ENCODE measurements at places on chromosomes 2 and 18.

GRCh38 chr18:45852631-45853030 is 27.2 kb downstream of the SIGLEC15 start:
- DNase-seq = no peak

- DNase-seq = peak; percentile 90
Measured at GRCh38 chr2:29519338-29519925, 402.0 kb downstream of the ALK start.

- no peak for DNase-seq
Measured at GRCh38 chr18:34695310-34695709, 14.8 kb upstream of the DTNA start.

- DNase-seq = peak; percentile 5
Measured at GRCh38 chr18:40911041-40911440, 1044.0 kb upstream of the PIK3C3 start.

DNA sequence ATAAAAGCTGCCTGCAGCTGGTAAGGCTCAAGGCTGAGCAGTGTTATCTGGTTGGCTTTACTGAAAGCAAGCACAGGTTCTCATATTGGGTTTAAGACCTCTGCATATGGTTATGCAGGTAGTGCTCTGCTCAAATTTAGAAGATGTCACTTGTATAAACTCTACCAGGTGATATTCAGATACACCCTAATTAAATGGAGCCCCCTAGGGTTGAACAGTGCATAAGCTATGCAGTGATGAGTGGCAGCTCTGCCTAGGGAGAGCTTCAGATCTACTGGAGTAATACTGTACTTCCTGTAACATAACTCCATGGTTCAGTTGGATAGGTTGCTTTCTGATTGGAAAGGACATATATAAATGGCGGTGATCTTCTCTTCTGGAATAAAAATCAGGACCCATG is 222.7 kb downstream of the CYRIA start:
- no peak for DNase-seq

- peak; percentile 53 for DNase-seq
Measured at GRCh38 chr18:57959278-57959677, 84.7 kb upstream of the NEDD4L start.

- DNase-seq = peak; percentile 99
Measured at GRCh38 chr18:54776282-54776977, 51.8 kb upstream of the RAB27B start.

DNA sequence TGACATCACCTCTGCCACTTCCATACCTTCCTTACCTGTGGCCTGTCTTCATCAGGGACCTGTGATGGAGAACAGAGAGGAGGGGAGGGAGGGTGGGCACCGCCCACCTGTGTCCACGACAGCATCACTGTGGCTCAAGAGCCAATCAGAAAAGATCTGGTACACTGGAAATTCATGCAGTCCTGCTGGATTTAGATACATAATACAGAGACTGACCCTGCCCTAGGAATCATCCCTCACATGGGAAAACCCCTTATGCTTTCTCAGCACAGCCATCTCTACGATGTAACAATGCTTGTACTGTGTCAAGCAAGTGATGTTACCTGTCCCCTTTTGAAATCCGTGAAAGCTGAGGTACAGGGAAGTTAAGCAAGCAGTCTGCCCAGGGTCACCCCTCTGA is 145.6 kb upstream of the EPAS1 start:
- DNase-seq = no peak

DNA sequence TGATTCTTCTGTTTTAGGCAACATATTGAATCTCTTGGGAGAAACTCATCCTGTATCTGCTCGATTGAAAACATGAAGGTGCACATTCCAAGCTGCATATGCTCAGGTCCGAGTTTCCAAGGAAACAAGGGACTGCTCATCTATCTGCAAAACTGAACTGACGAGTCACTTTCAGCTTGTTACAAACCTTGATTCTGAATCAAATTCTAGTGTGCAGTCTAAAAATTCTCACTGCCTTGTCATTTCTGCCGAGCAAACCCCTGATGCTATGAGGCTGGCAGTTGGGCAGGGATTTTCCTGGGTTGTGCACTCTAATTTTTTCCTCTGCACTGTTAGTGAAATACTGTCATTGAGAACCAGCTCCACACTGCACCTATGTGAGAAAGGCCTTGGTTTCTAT is 101.3 kb upstream of the ETAA1 start:
- peak; percentile 49 for DNase-seq

- DNase-seq = no peak
Measured at GRCh38 chr18:13603304-13604019, 122.9 kb downstream of the FAM210A start.

DNA sequence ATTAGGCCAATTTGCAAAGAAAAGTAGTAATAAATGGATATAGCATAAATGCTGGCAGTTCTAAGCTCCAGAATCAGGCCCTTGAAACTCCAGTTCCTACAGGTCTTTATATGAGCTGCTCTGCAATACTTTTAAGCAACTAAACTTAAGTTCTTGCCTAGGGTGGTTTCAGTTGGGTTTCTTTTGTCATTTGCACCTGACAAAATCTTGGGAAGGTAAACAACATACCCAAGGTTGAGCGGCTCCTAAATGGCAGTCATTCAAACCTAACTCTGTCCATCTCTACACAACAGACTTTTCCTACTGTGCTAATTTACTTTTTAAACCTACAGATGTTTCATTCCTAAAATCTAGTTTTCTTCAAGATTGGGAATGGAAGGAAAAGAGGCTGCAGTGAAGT is 9.3 kb upstream of the KANSL1L start:
- no peak for DNase-seq

GRCh38 chr18:59604877-59605276 is 92.3 kb downstream of the CCBE1 start:
- no peak for DNase-seq

GRCh38 chr2:85596026-85596333 is 435 bp downstream of the RNF181 start:
- no peak for DNase-seq

DNA sequence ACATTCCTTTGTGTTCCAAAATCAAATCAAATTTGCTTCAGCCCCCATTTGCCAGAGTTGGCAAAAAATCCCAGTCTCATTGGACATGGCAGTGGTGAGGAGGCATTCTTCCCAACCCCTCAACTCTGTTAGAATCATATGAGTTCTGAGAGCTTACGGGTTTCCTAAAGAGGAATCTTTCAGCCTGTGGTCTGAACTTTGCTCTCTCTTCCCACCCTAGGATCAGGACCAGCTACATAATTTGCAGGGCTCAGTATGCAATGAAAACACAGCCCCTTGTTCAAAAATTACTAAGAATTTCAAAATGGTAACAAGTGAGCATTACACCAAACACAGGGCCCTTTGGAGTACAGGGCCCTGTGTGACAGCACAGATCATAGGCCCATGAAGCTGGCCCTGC is 47.1 kb upstream of the RMND5A start:
- DNase-seq = no peak

GRCh38 chr2:16669388-16669787 is 3.8 kb upstream of the CYRIA start:
- no peak for DNase-seq

GRCh38 chr18:32772581-32773381 is at the start of gene KLHL14:
KLHL14 (minus strand) TSS chr18:32773023; CDS start chr18:32770591, 2,432 bp downstream.
- DNase-seq = no peak

DNA sequence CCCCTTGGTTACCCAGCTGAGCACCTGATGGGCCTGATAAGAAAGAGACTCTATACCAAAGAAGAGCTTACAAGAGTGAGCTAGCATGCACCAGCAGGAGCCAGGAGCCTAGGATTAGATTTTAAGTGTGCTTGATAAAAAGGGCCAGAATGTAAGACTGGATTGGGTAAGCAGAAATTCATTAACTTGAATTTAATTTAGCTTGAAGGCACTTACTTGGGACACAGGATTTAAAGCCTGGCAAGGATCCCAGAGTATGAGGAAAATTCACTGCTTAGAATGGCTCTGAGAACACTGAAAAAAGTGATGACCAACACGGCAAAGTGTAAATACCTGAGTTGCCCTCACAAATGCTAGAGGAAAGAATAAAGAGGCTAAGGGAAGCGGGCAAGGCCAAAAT is 91.3 kb upstream of the RBBP8 start:
- DNase-seq = no peak

GRCh38 chr18:57498682-57499256 is 63.6 kb downstream of the ONECUT2 start:
- DNase-seq = no peak

GRCh38 chr18:31049189-31049588 is 6.6 kb upstream of the DSC3 start:
- no peak for DNase-seq

DNA sequence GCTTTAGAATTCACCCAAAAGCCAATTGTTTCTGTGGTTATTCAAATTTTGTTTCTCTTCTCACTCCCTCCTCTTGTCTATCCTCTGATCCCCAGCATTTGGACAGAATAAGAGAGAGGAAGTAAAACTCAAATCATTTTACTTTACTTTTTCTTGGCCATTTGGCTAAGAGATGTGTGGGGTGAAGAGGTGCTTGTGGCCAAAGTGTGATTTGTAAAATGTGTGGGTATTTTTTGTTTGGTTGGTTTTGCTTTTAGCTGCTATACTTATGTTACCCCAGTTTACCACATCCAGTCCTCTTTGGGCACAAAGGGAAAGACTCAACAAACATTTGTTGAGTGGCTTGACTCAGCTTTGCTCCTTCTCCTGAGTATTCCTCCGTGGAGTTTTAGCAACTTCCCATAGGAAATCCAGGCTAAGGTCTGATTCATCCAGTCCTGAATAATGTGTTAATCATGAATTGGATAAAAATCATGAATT is 109.1 kb upstream of the CYP1B1 start:
- peak; percentile 75 for DNase-seq

DNA sequence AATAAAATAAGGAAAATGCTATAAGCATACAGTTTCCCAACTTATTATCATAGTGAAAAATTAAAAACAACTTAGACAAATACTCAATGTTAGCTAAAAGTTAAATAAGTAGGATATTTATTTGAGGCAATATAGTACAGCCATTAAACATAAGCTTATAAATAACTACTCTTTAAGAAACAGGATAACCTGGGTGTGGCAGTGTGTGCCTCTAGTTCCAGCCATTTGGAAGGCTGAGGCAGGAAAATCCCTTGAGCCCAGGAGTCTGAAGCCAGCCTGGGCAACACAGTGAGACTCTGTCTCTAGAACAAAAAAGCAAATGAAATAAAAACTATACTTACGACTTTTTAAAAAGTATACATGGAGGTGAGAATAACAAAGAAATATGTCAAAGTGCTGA is 39.7 kb downstream of the VIL1 start:
- no peak for DNase-seq

- DNase-seq = peak; percentile 60
Measured at GRCh38 chr2:191105082-191105481, 45.7 kb downstream of the STAT4 start.

GRCh38 chr18:54671291-54671881 is 80.3 kb downstream of the DYNAP start:
- DNase-seq = peak; percentile 30

- peak; percentile 6 for DNase-seq
Measured at GRCh38 chr2:165634855-165635254, 159.2 kb downstream of the GALNT3 start.

DNA sequence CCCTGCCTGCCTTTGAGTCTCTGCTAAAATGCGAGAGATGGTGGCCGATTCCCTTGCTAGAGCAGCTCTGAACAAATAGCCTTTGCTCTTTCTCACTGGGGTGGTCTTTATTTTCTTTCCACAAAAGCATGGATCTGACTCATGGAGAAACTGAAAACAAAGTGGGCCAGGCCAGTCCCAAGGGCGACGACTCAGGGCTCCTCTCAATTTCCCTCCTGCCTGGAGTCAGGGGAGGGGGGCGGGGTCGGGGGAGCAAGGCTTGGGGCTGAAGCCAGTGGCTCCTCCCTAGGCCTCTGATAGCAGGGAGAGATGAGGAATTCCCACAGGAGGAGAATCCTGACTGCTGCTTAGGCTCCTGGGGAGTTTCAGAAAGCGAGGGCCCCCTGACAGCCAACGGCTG is 17.1 kb upstream of the IL1R2 start:
- DNase-seq = peak; percentile 49

- DNase-seq = no peak
Measured at GRCh38 chr18:70762812-70763211, 474.0 kb downstream of the SOCS6 start.

- DNase-seq = peak; percentile 99
Measured at GRCh38 chr2:79723830-79724229, 211.0 kb downstream of the CTNNA2 start.

DNA sequence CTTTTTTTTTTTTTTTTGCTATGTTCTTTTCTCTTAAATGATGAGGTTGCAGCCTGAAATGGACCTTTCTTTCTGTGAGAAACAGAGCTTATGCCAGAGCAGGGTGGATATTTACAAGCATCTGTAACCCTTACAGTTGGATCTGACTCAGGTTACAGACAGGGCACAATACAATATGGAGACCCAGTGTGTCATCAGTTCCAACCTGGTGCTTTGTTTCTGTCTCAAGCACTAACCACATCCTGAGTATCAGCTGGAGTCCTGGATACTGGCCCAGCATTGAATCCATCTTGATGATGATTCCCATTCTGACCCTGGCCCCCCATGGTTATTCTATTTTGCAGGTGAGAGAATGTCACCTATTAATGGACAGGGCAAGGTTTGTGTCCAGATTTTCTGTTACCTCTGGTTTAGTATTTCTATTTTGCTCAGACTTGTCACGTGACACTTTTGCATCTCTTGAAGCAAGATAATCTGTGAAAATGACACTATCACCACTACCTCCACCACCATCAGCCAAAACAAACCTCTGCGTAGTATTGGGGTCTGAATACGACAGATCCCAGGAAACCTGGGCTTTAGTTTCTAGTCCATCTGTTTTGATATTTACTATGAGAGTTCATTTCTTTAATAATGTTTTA is 174.0 kb downstream of the CCDC85A start:
- peak; percentile 58 for DNase-seq

DNA sequence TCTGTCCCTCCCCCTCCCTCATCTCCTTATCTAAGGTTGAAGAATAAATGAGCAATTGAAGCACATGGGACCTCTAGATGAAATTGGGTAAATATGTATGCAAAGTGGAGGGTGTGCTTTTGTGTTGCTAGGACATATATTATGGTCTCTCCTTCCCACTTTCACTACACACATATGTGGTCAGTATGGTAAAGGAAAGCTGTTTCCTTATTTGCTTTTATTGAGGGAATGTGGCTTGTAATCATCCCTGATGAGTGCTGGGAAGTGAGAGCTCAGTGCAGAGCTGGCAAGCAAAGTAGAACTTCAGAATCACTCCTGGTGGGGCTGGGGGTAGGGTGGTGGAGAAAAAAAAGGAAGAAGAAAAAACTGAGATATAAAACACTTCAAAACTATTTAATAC is 189.9 kb upstream of the ATP5MC3 start:
- DNase-seq = no peak

Measured in fibroblast of skin of right biceps (primary cell).